T1000 (cell line): ENCODE measurements at places on chromosomes 3 and 15.

- no peak for DNase-seq
Measured at GRCh38 chr3:43996379-43997301, 245.0 kb upstream of the TOPAZ1 start.

GRCh38 chr3:85710490-85710889 lies 751.7 kb downstream of the CADM2 start:
- no peak for DNase-seq

DNA sequence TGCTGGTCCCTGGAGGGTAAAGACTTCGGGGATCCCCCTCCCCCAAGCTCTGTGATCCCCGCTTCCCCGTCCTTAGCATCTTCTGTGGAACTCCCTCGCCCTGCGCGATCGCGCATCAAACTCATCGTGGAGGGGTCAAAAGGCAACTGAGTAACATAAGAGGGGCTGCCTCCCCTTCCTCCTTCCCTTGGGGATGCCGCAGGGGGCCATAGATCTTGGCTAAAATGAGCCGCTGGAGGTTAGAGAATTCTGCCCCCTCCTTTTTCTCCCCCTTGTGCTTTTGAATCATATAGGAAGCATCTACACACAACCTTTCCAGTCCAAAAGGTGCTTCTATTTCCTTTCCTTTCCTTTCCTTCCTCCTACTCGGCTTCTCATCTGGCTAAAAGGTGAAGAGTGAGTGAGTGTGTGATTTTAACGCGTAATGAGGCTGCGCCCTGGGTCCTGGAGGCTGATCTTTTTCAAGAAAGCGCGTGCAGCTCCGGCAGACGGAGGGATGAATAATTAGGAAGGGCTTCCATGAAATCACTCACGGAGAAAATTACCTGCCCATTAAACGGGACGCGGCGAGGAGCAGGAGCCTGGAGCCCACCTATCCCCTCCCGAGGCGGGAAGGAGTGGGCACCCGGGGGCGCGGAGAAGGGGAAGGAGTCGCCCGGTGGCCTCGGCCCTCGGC lies 831 bp upstream of the ROBO2 start:
- peak; percentile 14 for DNase-seq

- no peak for DNase-seq
Measured at GRCh38 chr3:16337856-16338540, 73.0 kb downstream of the OXNAD1 start.

DNA sequence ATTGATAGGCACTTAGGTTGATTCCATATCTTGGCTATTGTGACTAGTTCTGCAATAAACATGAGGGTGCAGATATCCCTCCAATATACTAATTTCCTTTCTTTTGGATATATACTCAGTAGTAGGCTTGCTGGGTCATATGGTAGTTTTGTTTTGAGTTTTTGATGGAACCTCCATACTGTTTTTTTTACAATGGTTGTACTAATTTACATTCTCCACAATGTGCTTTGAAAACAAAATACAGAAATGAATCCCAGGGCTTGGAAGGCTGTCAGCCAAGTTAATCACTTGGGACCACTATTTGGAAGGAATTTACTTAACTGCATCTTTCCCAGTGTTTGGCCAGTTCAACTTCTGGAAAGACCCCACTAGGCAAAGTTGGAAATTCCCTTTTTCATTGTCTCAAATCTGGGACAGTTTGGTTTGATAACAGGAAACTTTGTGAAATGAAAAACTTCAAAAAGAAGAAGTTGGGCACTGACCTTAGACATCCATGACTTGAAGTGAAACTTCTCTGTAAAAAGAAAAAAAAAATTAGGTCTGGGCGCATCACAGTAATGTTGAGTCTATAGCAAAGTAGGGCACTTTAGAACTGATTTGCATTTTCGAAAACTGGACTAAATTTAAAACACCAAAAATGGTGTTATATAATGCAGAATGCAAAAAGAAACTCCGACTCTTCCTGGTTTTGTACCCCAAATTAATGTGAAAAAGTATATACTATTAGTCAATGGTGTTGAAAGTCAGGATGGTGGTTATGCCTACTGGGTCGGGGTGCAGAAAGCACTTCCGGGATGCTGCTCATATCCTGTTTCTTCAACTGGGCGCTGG lies 6.0 kb downstream of the CTSH start:
- no peak for DNase-seq

- DNase-seq, result no peak
Measured at GRCh38 chr3:134798681-134799311, 3.7 kb downstream of the EPHB1 start.

GRCh38 chr3:152200476-152201420 lies 68.0 kb upstream of the MBNL1 start:
- DNase-seq, result no peak

- no peak for DNase-seq
Measured at GRCh38 chr15:73568564-73569280, 64.5 kb downstream of the NPTN start.

- no peak for DNase-seq
Measured at GRCh38 chr3:47803480-47804025, 615 bp downstream of the DHX30 start.

- DNase-seq, result no peak
Measured at GRCh38 chr3:46407970-46408369, 911 bp downstream of the CCRL2 start.

DNA sequence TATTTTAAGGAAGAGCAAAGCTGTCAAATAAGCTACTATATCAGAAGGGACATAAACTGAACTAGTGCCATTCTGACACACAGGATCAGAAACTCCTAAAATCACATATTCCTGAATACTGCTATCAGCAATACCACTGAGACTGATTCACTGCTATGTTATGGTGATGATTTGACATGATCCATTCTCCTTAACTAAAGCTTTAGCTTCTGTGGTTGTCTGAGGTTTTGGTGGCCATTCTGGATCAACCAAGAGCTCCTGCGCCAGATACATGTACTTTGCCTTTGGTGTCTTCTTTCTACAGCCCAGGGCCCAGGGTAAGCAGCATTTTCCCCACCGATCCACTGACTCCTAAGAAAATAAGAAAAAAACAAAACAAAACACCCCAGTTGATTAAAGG lies 6.7 kb upstream of the GP5 start:
- no peak for DNase-seq

- no peak for DNase-seq
Measured at GRCh38 chr15:79310612-79310984, 314 bp upstream of the TMED3 start.

DNA sequence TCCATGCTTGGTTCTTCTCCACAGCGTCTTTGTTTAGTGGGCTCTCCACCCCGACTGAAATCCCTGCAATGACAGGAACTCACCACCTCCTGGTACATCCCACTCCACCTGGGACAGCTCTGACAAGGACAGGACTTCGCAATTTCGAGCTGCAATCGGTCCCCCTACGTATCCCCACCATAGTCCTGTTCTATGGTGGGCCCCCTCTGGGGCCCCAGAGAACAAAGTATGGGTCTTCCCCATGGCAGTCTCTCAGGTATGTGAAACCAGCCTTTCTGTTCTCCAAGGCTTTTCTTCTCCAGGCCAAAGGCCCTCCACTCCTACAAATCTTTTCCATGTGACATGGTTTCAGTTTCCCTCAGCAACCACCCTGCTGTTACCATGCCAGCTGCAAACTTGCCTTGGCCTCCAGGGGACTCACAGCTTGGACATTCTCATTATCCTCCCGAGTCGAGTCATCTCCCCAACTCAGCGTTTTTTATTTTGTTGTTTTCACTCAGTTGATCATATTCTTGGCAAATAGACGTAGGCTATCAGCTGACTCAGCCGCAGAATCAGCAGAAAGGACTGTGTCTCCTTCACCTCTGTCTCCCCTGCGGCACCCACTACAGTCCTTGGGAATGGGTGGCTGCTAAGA lies 233.3 kb downstream of the OPA1 start:
- no peak for DNase-seq

GRCh38 chr15:68797599-68798345 lies 22.9 kb downstream of the ANP32A start:
- no peak for DNase-seq

DNA sequence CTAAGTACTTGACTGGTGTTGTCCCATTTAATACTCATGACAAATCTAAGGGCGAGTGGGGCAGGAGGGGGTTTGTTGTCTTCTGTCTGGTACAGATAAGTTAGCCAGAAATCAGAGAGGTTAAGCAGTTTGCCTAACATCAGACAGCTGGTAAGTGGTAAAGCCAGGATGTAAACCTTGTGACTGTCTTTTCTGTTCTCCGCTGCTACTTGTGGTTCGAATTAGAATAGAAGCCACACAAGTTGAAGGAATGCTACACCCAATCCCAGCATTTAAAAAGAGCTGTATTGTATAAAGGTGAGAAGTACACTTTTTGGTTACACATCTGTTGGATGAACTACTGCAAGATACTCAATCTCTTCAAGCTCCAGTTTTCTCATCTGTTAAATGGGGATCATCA lies 474.7 kb upstream of the SUCLG2 start:
- no peak for DNase-seq

- peak; percentile 47 for DNase-seq
Measured at GRCh38 chr3:157160658-157161424, 894 bp upstream of the CCNL1 start.

- no peak for DNase-seq
Measured at GRCh38 chr3:24177201-24177600, 232.1 kb downstream of the NR1D2 start.

- no peak for DNase-seq
Measured at GRCh38 chr3:166837535-166837934, 542.6 kb downstream of the ZBBX start.

DNA sequence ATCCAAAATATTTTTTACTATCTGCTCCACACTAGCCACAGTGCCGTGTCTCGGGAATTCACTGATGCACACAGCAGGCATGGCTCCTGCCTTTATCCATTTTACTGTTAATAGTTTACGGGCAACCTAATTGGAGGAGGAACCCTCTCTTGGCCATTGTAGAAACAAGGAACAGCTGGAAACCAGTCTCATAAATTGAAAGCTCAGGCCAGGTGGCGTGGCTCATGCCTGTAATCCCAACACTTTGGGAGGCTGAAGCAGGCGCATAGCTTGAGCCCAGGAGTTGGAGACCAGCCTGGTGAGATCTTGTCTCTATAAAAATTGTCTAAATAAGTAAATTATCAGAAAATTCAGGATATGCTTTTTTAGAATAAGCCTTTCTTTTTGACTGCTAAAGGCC lies 39.0 kb downstream of the IL5RA start:
- no peak for DNase-seq

DNA sequence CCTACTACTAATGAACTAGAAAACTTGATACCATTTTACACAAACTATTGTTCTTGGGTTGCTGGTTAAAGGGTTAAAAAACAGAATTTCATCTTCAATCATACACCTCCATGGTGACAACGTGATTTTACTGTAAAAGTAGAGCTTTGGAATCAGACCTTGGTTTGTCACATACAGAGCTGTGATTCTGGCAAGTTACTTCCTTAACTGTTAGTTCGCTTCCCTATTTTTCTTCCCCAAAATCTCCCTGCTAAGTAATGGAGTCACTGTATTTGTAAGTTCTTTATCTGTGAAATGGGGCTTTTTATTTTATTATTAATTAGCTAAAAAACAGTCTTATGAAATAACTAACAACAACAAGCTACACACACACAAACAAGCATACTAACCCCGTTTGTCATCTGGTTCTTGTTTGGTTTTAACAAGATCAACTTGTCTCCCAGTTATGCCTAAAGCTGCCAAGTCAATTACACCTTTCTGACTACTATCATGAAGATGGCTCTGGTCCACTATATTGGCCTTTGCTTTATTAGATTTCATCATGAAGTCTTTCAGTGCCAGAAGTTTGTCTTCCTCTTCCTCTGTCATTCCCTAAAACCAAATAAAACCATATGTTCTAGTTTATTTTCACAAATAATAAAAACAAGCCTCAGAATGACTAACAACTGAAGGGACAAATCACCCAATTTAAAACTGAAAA lies 38.6 kb downstream of the PIK3R4 start:
- no peak for DNase-seq

- no peak for DNase-seq
Measured at GRCh38 chr3:150737874-150738679, 24.9 kb downstream of the SIAH2 start.

GRCh38 chr15:46312133-46312740 lies 677.4 kb downstream of the SQOR start:
- DNase-seq, result peak; percentile 24

- DNase-seq, result no peak
Measured at GRCh38 chr3:67389176-67389575, 265.2 kb downstream of the SUCLG2 start.

DNA sequence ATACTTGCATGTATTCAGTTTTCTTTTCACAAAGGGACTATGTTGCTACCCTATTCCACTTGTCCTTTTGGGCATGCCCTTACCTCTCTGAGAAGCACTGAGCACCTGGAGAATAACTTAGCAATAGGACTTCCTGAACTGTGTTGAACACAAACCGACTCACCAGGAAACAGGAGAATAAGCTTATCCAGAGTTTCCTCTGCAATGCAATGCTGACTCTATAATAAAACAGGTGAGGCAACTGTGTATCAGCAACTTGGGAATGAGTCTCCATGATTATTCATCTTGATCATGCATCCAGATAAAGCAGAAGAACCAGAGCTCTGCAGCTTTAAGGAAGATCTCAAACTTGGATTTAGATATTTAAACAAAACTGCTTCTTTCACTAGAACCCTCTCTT lies 806.5 kb downstream of the IGSF11 start:
- DNase-seq, result no peak

- DNase-seq, result no peak
Measured at GRCh38 chr3:185950728-185951127, 12.9 kb upstream of the TRA2B start.

DNA sequence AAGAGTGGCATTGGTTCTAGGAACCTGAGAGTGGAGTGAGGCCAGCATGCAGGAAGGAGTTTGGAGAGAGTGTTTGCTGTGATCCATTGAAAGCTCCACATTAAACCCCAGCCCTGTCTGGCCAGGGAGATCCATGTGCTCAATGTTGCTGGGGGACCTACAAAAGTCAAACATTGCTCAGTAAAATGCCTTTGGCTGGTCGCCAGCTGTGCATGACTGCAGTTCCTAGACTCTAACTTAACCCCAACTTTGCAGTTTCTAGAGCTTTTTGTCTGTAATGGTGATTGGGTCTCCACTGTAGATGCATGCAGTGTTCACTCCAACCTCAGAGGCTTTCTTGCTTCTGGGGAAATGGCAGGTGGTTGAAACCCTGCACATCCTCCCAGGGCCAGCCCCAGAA lies 99.7 kb upstream of the ABHD17C start:
- DNase-seq, result no peak
